ENCODE measurements at places on chromosomes 4 and X.

GRCh38 chr4:40255393-40256281, 58.8 kb downstream of the RHOH start:
- no peak for DNase-seq

- DNase-seq = no peak
Measured at GRCh38 chr4:124178449-124179021, 534.0 kb downstream of the ANKRD50 start.

GRCh38 chr4:100926039-100926717, 408.4 kb upstream of the EMCN start:
- DNase-seq = no peak

GRCh38 chr4:152359208-152360044, 176.5 kb downstream of the FBXW7 start:
- DNase-seq = no peak

GRCh38 chrX:137654481-137654880, 88.6 kb downstream of the ZIC3 start:
- DNase-seq = no peak

GRCh38 chr4:185546335-185546734, 11.0 kb upstream of the PDLIM3 start:
- DNase-seq = no peak

Measured in stimulated activated CD8-positive, alpha-beta memory T cell treated with anti-CD3 and anti-CD28 coated beads, Interleukin-7, amount 100 ng/mL, for 48 hours (primary cell).